D341Med (cell line): ENCODE measurements at places on chromosomes 2 and 18.

GRCh38 chr18:12060182-12060870 is 33.3 kb upstream of the ANKRD62 start:
- DNase-seq: peak; percentile 39

- DNase-seq: no peak
Observed at GRCh38 chr2:187982668-187983067, 309.0 kb upstream of the GULP1 start.

DNA sequence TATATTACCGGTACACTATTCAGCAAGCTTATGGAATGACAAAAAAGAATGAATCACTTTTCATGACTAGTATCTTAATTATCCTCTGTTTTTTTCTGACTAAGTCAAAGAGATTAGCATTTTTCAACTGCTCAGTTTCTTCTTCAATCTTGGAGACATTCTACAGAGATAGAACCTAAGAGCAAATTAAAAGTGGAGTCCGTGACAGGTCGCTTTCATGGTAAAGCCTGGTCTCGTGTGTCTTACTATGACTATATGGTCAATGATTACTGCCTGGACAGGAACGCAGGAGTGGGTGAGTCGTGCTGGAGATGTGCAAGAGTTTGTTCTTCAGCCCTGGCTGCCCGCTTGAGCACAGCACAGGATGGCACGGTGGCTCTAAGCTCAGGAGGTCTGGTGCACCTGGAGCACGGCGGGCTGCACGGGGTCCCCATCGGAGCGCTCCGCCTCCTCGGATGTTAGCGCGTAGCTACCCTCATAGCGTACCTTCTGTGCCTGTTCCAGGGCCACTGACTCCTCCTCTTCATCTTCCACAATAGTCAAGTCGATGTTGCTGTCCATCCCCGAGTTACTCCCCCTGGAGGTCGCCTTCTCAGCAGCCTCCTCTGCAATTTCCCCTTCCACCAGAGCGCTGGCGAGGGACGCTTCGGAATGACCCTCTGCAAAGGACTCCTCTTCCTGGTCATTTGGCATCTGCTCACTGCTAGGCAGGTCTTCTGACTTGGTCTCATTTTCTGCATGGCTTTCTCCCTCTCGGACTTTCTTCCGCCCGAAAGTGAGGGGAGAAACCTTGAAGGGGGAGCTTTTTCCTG is 11.1 kb downstream of the CAVIN2 start:
- no peak for DNase-seq

DNA sequence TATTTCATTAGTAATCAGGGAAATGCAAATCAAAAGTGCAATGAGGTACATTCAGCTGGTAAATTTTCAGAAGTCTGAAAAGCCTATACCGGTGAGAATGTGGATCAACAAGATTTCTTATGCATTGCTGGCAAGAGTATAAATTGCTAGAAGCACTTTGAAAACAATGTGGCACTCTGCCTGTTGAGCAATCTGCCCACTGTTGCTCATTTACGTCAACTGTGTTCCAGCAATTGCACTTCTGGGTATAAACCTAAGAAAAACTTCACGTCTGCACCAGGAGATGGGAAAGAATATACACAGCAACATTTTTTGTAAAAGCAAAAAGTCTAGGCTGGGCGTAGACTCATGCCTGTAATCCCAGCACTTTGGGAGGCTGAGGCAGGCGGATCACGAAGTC is 40.8 kb downstream of the MTERF4 start:
- no peak for DNase-seq

DNA sequence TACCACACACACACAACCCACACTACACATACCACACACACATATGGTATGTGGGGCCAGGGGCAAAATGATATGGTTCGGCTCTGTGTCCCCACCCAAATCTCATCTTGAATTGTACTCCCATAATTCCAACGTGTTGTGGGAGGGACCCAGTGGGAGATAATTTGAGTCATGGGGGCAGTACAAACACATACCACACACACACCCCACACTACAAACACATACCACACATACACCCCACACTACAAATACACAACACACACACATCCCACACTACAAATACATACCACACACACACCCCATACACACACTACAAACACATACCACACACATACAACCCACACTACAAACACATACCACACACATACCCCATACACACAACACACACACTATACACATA is 117.8 kb downstream of the TTC32 start:
- DNase-seq: no peak

DNA sequence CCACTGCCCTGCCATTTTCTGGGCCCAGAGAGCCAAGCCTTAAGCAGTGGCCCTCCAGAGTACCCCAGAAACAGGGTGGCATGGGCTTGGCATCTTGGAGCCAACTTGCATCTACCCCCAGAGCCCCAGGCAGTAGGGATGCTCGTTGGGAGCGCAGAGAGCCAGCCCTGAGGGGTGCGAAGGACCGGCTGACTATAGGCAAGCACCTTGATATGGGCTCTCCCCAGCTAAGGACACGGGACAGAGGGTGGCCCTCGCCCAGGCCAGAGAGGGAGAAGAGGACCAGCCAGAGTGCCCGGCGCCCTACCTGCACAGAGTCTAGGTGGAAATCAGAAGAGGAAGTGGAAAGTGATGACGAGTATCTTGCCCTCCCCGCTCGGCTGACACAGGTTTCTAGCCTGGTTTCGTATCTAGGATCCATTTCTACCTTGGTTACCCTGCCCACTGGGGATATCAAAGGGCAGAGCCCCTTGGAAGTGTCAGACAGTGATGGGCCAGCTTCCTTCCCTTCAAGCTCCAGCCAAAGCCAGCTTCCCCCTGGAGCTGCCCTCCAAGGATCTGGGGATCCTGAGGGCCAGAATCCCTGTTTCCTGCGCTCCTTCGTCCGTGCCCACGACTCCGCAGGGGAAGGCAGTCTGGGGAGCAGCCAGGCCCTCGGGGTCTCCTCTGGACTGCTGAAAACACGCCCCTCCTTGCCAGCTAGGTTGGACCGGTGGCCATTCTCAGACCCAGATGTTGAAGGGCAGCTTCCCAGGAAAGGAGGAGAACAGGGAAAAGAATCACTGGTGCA is 16.2 kb downstream of the CEP68 start:
- DNase-seq: no peak

GRCh38 chr18:57846258-57846657 is 43.1 kb upstream of the ATP8B1 start:
- DNase-seq: no peak

- DNase-seq: no peak
Observed at GRCh38 chr18:62387257-62387656, 62.1 kb downstream of the TNFRSF11A start.

DNA sequence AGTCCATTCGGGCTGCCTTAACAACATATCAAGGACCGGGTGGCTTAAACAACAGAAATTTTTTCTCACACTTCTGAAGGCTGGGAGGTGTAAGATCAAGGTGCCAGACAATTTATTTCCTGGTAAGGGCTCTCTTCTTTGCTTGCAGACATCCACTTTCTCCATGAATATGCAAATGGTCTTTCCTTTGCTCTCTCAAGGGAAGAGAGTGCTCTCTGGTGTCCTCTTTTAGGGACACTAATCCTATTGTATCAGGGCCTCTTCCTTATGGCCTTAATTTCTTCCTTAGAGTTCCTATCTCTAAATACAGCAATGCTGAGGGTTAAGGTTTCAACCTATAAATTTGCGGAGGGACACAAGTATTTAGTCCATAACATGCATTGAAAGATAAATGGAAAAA is 770.8 kb downstream of the DSC3 start:
- DNase-seq: no peak

GRCh38 chr18:34976534-34976898 is 64.7 kb upstream of the MAPRE2 start:
- no peak for DNase-seq
